ENCODE measurements at places on chromosomes 6 and 20. TPM values are rescaled to one million over a fixed set of nuclear protein-coding genes. Genes with fewer than 3 reads are reported as not detected.

PLN gene
- 0.82 TPM for total RNA-seq

OTOR gene
- 0.82 TPM for total RNA-seq

DEFB116 gene
- not detected for total RNA-seq

RAB44 gene
- total RNA-seq, result not detected

TREML2 gene
- total RNA-seq, result under 0.01 TPM

WFDC10B gene
- not detected for total RNA-seq

EYS gene
- total RNA-seq, result 2.0 TPM

CRISP2 gene
- total RNA-seq, result 0.82 TPM

HLA-DRB5 gene
- 1.6 TPM for total RNA-seq

SNRPB gene
- 59.1 TPM for total RNA-seq

WFDC12 gene
- not detected for total RNA-seq

MARCKS gene
- 498 TPM for total RNA-seq

EPPIN gene
- total RNA-seq, result not detected

COMMD7 gene
- 23.2 TPM for total RNA-seq

IMPG1 gene
- total RNA-seq, result not detected

DLK2 gene
- 8.6 TPM for total RNA-seq

LGSN gene
- total RNA-seq, result 0.82 TPM

C20orf202 gene
- total RNA-seq, result 0.41 TPM
